Stimulated activated CD4-positive, alpha-beta T cell treated with anti-CD3 and anti-CD28 coated beads, Interleukin-1b, Interleukin-23, amount 100 ng/mL, for 1 hour (primary cell): ENCODE measurements at places on chromosomes 1 and 21.

GRCh38 chr1:204103431-204103741 is 30.5 kb downstream of the SOX13 start:
- no peak for DNase-seq

DNA sequence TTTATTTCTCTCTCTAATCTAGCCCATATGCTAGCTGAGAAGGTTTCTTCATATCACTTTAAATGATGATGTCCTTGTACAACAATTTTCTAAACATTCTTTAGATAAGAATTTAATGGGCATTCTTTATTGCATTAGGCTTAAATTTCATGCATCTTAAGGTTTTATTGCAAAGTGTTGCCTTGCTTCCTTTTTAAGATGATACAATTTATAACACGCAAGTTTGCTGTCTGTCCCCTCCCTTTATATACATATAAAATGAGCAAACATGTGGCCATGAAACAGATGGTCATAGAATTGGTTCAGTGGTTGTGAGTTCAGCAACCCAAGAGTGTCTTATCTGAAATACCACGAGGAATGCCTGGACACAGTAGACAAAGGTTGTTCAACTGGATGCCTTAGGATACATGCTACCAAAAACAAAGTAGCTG is 12.1 kb downstream of the NBPF3 start:
- DNase-seq: no peak

GRCh38 chr1:61241411-61241838 is 159.1 kb downstream of the NFIA start:
- no peak for DNase-seq

DNA sequence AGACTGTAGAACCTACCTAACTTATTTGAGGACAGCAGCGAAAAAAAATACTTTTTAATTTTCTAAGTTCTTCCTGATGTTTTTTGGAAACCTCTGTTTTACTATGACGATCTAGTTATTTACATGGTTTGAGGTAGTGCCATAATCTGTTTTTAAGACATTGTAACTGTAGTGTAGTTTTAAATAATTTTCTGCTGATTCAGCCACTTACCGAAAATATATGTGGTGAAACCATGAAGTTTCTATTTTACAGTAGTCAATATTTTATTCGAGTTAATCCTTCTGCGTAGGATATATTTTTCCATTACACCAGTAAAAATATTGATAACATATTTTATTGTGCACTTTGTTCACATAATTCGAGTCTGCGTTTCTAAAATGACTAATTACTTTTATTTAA is 121.7 kb upstream of the RRP15 start:
- DNase-seq: no peak

GRCh38 chr1:15820478-15820877 is 13.0 kb upstream of the UQCRHL start:
- DNase-seq: no peak

GRCh38 chr1:53636621-53637171 is 102.3 kb downstream of the GLIS1 start:
- DNase-seq: no peak

DNA sequence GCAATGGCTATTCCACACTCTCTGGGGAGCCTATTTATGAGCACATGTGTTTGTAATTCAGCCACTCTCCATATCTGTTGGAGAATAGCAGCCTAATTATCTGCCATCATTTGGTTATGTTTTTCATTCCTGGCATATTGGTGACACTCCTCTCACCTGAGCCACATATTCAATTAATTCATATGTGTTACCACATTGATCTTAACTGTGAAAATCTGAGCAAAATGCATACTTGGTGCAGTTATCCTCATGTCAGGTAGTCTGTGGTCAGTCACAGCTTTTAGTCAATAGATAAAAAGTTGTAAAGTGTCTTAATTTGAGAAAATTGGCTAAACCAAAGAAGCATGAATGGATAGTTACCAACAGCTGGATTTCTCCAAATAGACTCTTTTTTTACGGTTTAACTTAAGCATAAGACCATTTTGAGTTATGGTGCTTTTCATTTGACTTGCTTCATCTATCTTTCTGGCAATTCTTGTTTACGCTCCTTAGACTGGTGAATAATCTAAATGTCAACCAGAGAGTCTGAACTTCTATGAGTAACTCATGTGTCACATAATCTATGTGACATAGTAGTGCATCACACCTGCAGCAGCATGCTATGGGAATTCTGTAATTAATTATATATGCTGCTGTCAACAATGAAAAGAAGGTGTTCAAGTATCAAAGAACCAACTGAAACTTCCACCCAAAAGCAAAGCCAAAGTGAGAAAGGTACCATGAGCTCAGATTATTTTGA is 187.7 kb upstream of the SGIP1 start:
- no peak for DNase-seq
